ENCODE measurements at places on chromosomes 16 and 17. TPM values are rescaled to one million over a fixed set of nuclear protein-coding genes. Genes with fewer than 3 reads are reported as not detected.

DNA sequence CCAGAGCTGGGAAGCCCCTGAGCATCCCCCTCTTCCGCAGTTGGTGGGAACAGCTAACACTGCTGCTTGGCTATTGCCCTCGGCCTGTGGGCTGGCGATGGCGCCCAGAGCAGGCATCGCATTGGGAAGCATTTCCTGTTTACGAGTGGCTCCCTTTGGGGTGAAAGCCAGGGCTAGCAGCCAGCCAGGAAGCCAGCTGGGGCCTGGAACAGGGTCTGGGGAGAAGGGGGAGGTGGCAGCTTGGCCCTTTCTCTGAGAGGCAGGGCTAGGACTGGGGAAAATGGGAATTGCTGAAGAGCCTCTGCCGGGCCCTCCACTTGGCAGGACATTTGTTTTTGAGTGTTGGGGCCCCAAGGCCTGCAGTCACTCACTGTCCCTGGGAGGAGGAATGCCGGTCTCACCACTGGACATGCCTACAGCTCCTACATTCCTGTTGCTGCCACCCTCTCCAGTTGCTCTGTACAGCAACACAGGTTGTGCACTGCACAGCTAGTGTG, 2.4 kb upstream of the MTSS2 start:
- DNase-seq, result peak; percentile 59

- no peak for DNase-seq
Observed at GRCh38 chr17:46789610-46790009, 28.9 kb downstream of the WNT3 start.

SLC38A8 gene
- total RNA-seq, result not detected

GRCh38 chr17:45675892-45676291, 108.2 kb upstream of the CRHR1 start:
- DNase-seq, result no peak

DNA sequence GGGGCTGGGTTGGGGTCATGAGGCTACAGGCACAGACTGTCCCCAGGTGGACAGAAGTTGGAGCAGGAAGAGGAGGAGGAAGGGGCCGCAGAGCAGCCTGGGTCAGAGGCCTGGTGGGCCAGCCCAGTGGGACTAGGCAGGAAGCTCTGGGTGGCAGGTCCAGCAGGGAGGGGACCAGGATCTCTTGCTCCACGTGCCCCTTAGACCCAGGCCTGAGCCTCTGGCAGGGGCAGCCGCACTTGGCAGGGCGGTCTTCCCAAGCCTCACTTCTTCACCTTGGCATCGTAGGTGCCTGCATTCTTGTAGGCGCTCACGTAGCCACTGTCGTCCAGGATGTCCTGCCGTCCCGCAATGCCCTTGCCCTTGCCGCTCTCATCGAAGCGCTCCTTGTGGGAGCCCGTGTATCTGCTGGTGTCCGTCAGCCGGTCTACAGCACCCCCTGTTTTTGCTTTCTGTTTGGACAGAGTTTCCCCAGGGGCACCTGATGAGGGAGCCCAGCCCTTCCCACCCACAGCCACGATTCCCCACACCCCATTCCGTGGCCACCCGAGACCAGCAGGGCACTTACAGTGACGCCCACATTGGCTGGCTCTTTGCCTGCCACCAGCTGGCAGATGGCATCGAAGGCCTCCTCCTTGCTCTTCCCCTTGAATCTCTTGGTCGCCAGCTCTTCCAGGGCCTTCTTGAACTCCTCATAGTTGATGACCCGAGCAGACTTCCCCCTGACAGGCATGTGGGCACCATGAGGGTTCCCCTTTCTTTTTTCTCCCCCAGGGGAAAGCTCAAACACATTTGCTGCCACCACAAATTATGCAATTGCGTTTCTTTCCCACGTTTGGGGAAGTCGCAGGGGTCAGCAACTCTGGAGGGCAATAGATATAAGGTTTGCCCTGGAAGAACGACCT, 3.1 kb downstream of the TPPP3 start:
- no peak for DNase-seq

RPRML gene
- total RNA-seq, result not detected

DNA sequence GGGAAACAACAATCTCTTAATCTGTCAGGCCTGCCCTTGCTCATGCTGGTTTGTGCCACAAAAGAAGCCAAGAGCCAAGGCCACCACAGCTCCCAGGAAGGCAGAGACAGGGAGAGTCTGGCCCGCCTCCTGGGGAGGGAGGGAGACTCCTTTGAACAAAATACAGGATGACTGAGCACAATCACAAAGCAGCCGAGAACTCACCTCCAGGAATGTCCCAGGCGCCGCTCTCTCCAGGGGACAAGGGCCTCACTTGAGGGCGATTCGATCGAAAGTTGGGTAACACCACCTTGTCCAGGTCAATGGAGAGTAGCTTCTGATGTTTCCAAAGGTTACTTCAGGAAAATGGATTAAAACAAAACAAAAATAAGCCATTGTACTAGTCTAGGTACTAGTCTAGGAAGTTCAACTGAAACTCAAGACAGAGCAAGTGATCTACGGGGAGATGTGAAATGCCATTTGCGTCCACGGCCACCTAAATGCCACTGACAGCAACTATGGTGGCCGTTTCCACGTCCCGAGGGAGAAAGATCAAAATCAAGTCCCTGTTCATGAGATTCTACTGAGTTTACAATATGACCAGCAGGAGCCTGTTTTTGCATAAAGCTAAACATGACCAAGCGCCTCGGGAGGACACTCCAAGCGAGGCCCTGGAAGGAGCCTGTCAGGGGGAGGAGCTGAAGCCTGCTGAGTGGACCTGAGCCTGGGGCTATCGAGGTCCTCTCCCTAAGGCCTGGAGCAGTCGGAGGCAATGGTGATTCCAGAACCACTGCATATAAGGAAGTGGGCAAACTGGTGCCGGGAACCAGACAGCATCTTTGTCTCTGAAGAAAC, 13.4 kb upstream of the SLC38A8 start:
- DNase-seq, result no peak

TBC1D26 gene
- total RNA-seq, result not detected

GRCh38 chr17:4576729-4577322, 7.5 kb upstream of the SMTNL2 start:
- DNase-seq, result no peak

TPSAB1 gene
- not detected for total RNA-seq

OR3A3 gene
- not detected for total RNA-seq

DNA sequence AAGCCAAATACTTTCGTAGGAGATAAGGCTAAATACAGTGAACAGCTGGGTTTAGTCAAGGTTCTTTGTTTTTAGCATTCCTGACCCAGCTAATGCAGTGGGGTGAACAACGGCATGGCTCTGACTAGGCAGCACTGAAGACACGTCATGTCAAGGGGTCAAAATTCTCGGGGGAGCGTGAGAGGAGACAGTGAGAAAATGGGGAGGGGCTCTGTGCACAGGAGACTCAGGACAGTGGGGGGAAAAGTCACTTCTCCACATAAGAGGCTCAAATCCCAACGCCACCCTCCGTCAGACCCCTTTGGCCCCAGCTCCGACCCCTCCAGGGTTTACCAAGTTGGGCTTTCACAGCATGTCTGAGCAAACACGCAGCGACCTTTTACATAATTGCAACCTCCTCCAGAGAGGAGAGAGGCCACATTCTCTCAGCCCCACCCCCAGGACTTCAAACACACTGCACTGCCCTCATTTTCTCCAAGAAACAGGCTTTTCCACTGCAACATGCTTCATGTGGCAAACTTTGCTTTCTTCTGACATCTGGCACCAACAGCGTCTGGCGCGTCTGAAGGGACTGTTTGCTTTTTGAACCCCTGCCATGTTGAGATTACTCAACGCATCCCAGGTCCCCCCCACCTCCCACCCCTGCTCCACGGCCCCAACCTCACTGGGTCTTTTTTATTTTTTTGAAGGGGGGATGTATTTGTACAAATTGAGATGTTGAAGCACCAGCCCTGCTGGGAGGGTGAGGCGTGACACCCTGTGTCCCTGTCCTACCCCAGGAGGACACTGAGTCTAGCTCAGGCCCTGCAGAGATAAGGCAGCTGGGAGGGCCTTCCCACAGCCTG, 30.0 kb downstream of the AXIN2 start:
- peak; percentile 88 for DNase-seq

DNA sequence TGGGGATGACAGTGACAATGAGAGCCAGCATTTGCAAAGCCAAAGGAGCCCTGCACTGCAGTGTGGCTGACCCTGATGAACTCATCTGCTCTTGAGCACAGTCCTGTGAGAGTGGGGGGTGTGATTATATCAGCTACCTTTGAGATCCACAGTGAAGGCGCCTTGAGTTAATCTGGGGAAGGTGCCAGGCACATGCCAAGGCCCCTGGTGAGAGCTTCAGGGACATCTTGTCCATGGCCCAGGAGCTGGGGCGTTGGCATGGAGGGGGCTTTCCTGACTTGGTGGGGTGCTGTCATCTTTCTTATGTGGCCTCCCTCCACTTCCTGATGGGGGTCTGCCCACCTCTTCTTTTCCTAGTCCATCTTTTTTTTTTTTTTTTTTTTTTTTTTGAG, 86.5 kb downstream of the SNX29 start:
- no peak for DNase-seq

- DNase-seq, result no peak
Observed at GRCh38 chr17:57270801-57271245, 14.5 kb downstream of the MSI2 start.

- DNase-seq, result peak; percentile 16
Observed at GRCh38 chr17:6427279-6427781, 7.6 kb downstream of the AIPL1 start.

LLGL2 gene
- total RNA-seq, result 0.54 TPM

CES4A gene
- total RNA-seq, result 0.83 TPM

- no peak for DNase-seq
Observed at GRCh38 chr16:60123392-60124023, 1389.4 kb upstream of the GOT2 start.

GRCh38 chr16:30838876-30839471, 52.0 kb upstream of the ZNF629 start:
- DNase-seq, result no peak

SOX15 gene
- total RNA-seq, result 0.18 TPM

SLFN12L gene
- total RNA-seq, result under 0.01 TPM

GRCh38 chr17:11730747-11731146, 132.5 kb downstream of the DNAH9 start:
- DNase-seq, result no peak

SP6 gene
- under 0.01 TPM for total RNA-seq

OXLD1 gene
- 9.9 TPM for total RNA-seq

CACNG3 gene
- not detected for total RNA-seq

GRCh38 chr17:58503866-58504265, 10.6 kb downstream of the MTMR4 start:
- no peak for DNase-seq

DNA sequence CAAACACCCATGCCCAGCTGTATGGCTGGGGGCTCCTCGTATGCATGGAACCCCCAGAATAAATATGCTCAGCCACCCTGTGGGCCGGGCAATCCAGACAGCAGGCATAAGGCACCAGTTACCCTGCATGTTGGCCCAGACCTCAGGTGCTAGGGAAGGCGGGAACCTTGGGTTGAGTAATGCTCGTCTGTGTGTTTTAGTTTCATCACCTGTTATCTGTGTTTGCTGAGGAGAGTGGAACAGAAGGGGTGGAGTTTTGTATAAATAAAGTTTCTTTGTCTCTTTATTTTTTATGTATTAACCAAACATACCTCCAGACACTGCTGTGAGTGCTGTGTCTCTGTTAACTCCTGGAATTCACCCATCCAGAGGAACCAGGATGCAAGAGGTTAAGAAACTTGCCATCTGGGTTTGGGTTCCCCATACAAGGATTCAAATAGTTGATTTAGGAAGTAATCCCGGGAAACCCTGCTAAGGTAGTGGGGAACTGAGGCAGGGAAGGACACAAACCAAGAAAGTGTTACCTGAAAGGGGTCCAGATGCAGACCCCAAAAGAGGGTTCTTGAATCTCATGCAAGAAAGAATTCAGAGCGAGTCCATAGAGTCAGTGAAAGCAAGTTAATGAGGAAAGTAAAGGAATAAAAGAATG, 37.4 kb upstream of the IL21R start:
- DNase-seq, result no peak

GRCh38 chr16:84178146-84178765, 8.6 kb downstream of the TAF1C start:
- no peak for DNase-seq

TBC1D3K gene
- total RNA-seq, result not detected

DNA sequence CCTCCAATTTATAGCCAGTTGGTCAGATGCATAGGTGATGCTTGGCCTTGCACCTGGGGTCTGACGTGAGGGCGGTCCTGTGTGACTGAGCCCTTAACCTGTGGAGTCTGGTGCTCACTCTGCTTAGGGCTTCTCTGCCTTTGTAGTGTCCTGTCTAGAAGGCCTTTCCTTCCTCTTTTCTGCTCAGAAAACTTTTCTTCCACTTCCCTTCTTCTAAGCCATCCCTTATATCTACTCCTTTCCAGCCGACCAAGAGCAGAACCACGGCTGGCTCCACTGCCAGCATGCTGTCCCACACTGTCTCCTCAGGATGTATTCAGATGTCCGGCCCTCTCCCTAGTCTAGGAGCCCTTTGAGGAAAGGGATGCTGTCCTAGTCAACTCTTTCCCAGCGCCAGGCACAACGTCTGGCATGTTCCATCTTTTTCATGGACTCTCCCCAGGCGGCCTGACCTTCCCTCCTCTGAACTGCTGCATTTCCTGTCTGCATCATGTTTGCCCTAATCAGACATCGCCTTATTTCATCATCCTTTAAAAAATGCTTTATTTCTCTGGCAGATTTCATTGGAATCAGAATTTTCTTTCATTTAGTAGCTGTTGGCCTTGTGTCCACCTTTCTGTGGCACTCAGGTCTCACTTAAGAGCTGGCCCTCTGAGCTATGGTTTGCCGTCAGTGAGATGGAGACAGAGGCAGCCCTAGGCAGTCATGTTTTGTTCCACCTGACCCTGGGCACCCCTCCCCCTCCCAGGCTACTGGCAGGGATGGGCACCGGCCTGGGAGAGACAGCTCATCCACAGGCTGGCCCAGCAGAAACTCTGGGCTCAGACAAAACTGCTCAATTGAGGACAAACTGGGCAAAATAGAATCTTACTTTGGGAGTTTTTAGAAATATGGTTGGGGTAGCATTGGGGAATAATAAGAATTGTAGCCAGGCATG, 15.5 kb upstream of the BRCA1 start:
- no peak for DNase-seq

DNA sequence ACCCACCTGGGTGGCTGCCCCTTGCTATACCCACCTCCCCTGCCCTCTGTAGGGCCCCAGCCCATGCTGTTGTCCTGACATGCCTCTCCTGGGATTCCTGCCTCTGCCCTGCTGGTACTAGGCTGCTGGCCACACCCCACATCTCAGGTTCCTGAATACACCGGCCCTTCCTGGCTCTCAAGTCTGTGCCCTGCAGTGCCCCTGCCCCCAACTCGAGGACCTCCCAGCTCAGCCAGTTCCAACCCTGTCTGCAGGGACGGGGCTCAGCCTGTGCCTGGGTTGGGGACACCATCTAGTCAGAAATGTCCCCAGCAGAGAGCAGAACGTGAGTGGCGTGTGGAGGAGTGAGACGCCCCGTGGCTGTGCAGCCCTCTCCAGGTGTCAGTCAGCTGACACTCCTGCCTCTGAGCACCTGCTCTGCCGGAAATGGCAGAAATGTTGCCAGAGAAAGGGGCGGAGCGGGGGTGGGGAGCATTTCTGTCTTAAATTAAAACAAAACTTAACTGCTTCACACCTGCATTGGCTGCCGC, 28.7 kb downstream of the ACSF3 start:
- DNase-seq, result no peak

- peak; percentile 78 for DNase-seq
Observed at GRCh38 chr17:70314096-70314495, 144.8 kb downstream of the KCNJ2 start.

GRCh38 chr16:85461022-85461813, 151.9 kb upstream of the GSE1 start:
- DNase-seq, result peak; percentile 56

Data from IMR-90 (cell line).